ENCODE measurements at places on chromosomes 3 and 15.
A peak's percentile ranks its signal among the peaks of the same experiment; 100 is the strongest.

DNA sequence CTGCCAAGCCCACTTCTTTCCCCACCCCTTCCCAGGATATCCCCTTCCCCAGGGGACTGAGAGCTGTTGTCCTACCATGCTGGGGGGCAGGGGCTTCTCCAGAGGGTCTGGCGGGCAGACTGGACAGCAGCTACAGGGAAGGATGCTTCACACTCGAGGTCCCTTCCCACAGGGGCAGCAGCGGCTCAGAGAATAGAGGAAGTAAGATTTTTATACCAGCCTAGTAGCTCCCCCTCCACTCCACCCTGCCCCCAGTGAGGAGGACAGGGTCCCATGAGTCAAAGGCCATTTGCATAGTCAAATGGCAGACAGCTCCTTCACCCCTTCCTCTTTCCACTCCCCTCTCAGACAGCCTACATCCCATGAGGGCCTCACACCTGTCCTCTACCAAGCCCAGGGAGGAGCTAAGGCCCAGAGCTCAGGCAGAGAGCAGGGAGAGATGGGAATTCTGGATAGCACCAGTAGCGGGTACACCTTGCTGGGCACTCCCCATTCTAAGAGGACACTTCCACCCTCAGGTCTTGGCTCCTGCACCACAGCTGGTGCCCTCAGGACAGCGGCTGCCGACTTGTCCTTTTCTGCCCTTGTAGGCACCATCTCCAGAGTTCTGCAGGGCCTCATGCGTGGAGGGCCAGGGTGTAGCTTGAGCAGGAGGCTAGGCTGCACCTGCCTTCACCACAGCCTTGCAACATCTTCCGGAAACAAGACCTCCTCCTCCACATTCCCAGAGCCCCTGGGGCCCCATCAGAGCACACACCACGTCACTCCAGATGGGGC is at the start of gene TLR9:
Gene TLR9 (minus strand): TSS at position 194 of the 777 bp plus-strand sequence. CDS start 116 bp downstream, at position 78.
- no peaks in the 10 kb centered on the region for H3K27me3 ChIP-seq
- no peak for DNase-seq
- H3K4me3 ChIP-seq: no peak within 1 kb of the TSS
- peaks cover 61% of the 10 kb centered on the region for H3K4me1 ChIP-seq
- peaks cover 26% of the 10 kb centered on the region for H3K36me3 ChIP-seq

DNA sequence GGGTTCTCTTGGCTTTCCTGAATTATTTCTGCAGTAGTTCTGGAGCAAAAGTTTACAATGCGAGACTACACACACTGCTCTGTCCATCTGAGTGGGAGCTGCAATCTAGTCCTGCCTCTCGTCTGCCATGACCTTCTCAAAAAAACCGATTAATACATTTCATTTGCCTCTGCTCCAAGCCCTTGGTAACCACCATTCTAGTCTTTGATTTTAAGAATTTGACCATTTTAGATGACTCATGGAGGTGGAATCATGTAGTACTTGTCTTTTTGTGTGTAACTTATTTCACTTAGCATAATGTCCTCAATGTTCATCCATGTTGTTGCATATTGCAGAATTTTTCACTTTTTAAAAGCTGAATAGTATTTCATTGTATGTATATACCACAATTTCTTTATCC is 356.9 kb downstream of the SV2B start:
- peaks cover 29% of the 10 kb centered on the region for H3K4me1 ChIP-seq
- no peaks in the 10 kb centered on the region for H3K36me3 ChIP-seq
- H3K27ac ChIP-seq: no peak overlapping the region
- no peak for DNase-seq

GRCh38 chr3:124269619-124270018 is 277.7 kb upstream of the ROPN1 start:
- H3K27ac ChIP-seq: no peak overlapping the region
- H3K27me3 ChIP-seq: no peaks in the 10 kb centered on the region
- H3K36me3 ChIP-seq: no peaks in the 10 kb centered on the region
- no peak for DNase-seq
- H3K4me3 ChIP-seq: no peak overlapping the region

DNA sequence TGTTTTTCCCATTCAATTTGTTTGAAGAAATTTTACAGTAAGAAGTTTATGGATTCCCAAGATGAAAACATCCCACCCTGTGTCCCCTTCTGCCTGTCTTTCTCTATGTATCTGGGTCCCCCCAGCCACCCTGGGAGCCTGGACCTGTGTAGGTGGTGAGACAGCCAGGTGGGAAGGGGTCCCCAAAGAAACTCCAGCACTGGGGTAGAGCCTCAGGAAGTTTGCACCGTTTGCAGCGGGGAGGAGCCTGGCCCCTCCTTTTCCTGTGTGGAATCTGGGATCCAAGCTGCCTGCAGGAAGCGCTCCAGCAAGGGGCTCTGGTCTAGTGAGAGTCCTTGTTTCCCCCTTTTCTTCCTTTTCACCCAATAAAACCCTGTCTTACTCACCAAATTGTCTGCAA is 49.4 kb upstream of the ITGA11 start:
- H3K27me3 ChIP-seq: peaks cover 5% of the 10 kb centered on the region
- H3K36me3 ChIP-seq: no peaks in the 10 kb centered on the region
- DNase-seq: no peak
- H3K4me1 ChIP-seq: no peaks in the 10 kb centered on the region

- no peaks in the 10 kb centered on the region for H3K4me1 ChIP-seq
- no peaks in the 10 kb centered on the region for H3K36me3 ChIP-seq
- no peak overlapping the region for H3K4me3 ChIP-seq
- DNase-seq: peak; percentile 13
- H3K27ac ChIP-seq: no peak overlapping the region
- H3K27me3 ChIP-seq: peaks cover 20% of the 10 kb centered on the region
These were observed 1.3 kb downstream of the SLC7A14 start for GRCh38 chr3:170584585-170585007.

DNA sequence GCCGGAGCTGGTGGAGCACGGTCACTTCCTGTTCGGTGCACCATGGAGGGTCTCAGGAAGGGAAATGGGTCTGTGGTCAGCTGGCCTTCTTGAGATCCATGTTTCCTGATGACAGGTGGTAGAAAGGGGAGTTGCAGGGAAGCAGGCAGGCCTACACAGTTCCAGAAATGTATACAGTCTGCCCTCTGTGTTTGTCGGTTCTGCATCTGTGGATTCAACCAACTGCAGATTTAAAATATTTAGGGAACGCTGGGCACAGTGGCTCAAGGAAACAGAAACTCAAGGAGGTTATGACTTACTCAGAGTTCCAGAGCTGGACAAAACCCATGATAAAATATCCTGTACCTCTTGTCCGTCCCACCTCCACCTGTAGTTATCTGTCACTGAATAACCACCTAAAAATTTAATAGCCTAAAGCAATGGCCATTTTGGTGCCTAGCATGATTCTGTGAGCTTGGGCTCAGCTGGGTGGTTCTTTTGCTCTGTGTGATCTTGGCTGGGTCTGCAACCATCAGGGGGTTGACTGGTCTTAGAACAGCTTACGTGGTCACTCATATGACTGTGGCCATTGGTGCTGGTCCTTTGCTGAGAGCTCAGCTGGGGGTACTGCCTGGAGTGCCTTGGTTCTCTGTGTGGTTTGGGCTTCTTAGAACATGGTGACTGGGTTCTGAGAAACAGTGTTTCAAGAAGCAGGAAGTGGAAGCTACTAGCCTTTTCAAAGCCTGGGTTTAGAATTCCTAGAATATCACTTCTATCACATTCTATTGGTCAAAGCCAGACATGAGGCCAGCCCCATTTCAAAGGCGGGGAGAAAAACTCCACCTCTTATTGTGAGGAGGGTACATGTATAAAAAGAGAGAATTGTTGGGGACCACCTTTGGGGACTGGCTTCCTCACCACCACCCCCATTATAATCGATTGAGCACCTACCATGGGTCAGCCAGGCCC is 239.7 kb upstream of the BHLHE40 start:
- no peak for DNase-seq
- H3K27me3 ChIP-seq: no peaks in the 10 kb centered on the region
- H3K27ac ChIP-seq: peak overlapping the region; percentile 29
- H3K4me3 ChIP-seq: peak overlapping the region; percentile 13
- H3K36me3 ChIP-seq: no peaks in the 10 kb centered on the region
